NCI-H748 treated with DMSO at 0.1 percent for 48 hours (cell line): ENCODE measurements at places on chromosomes 6 and 20.
A peak's percentile ranks its signal among the peaks of the same experiment; 100 is the strongest.

GRCh38 chr6:147170269-147170668, 33.9 kb upstream of the STXBP5 start:
- no peak for DNase-seq

- no peak for DNase-seq
Observed at GRCh38 chr6:150072201-150072600, 3.3 kb upstream of the ULBP3 start.

- no peak for DNase-seq
Observed at GRCh38 chr20:45704969-45705637, at the start of gene WFDC10B. TSS of gene WFDC10B (minus strand) at chr20:45705019. CDS start at chr20:45685992, 19,027 bp downstream.

DNA sequence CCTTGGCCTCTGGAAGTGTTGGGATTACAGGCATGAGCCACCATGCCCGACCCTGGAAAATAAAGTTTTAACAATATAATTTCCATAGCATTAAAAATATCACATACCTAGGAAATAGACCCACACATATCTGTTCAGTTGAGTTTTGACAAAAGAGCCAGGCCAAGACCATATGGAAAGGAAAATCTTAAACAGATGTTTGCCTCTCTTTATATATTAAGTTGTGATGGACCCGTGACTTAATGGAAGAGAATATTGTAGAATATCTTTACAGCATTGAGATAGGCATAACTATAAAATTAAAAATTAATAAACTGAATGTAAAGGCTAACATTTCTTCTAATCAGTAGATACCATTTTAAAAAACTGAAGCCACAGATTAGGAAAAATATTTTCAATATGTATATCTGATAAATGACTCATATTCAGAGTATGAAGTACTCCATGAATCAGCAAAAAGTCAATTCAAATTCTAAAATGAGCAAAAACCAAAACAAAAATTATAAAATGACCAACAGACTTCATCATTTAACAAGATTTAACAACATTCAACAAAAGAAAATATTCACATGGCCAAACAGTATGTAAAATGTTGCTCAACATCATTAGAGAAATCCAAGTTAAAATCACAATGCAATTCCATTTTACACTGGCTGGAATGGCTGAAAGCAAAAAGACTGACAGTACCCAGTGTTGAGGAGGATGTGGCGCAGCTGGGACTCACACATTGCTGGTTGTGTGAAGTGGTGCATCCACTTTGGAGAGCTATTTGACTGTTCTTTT, 43.3 kb downstream of the GTF2H5 start:
- no peak for DNase-seq

DNA sequence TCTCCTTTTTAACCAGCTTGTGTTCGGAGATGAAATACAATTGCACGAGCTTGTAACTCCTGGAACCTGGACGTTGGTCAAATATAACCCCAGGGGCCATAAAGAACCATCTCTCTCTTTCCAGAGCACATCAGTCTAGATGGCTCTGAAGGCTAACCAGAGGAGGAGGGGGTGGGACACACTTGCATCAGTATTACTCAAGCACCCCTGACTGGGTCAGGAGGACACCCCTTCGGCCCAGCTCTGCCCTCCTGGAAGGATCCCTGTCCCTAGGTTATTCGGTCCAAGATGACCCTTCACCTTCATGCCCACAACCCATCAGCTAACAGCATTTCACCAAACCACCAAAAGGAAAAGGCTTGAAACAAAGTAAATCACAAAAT, 67.1 kb downstream of the FYN start:
- DNase-seq, result no peak

GRCh38 chr20:14432085-14432484, 94.7 kb upstream of the FLRT3 start:
- no peak for DNase-seq

- DNase-seq, result peak; percentile 40
Observed at GRCh38 chr6:145963216-145964068, 716 bp downstream of the SHPRH start.

DNA sequence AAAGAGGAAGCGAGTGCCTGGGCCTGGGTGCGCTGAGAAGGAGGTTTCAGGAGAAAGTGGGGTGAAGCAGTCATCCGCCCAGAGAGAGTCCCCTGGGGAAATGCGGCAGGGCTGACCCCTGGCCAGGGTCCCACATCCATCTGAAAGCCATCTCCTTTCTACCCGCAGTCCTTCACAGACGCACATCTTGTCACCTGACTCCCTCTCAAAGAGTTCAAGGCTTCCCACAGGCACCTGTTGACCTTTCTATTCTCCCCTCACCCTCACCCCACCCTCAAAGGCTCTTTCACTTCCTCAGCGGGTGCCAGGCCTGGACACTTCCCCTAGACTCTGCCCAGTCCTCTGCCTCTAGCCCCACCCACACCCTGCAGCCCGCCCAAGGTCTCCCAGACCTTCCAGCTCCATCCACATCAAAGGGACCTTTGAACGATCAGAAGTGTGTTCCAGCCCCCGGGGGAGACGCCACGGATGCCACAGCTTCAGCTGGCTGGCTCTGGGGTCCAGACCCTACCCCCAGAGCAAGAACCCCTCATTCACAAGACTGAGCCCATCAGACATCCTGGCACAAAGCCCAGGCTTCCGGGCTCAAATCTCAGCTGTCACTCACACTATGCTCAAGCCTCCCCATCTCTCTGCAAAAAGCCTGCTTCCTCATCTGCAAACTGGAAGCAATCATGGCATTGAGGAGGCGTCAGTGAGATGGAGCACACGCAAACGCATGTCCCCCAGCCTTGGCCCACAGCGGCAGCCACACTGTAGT, 2.1 kb downstream of the CTSZ start:
- DNase-seq, result no peak

GRCh38 chr6:340991-341827, 48.9 kb downstream of the DUSP22 start:
- DNase-seq, result no peak
